ENCODE measurements at places on chromosomes 12 and 14.
A peak's percentile ranks its signal among the peaks of the same experiment; 100 is the strongest.

DNA sequence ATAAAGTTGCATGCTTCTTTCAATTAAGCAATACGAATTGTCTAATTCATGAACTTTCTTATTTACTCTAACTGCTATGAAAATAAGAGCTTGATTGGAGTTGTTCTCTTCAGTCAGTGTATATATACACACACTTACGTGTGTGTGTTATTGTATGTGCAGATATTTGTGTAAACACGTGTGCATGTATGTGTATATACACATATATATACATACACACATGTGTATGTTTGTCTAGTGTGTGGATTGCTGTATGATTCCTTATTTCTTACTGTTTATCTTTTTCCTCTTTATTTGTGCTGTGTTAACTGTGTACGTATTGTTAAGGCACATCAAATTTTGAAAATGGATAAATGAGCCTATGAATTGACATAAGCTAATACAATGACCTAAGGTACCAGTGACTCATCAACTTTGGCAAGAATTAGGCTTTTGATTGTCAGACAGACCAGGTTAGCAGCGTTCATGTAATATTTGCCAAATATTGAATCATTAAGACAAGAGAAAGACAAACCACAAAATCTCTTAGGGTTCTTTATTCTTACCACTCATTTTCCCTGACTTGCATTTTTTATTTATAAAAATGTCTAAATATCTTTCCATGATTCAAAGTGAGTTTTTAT lies 423.9 kb downstream of the SOX5 start:
- H3K36me3 ChIP-seq = no peaks in the 10 kb centered on the region
- no peak overlapping the region for H3K27ac ChIP-seq
- no peaks in the 10 kb centered on the region for H3K27me3 ChIP-seq
- no peak overlapping the region for H3K4me3 ChIP-seq
- no peaks in the 10 kb centered on the region for H3K4me1 ChIP-seq

GRCh38 chr14:77498120-77498979 lies at the start of gene ISM2:
Gene ISM2 (minus strand): TSS chr14:77498816. CDS start chr14:77498793, 23 bp downstream.
- no peak within 1 kb of the TSS for H3K4me3 ChIP-seq
- H3K36me3 ChIP-seq = no peaks in the 10 kb centered on the region
- H3K27me3 ChIP-seq = peaks cover 5% of the 10 kb centered on the region
- H3K4me1 ChIP-seq = peaks cover 13% of the 10 kb centered on the region

- H3K36me3 ChIP-seq = no peaks in the 10 kb centered on the region
- H3K27me3 ChIP-seq = peaks cover 14% of the 10 kb centered on the region
- peak overlapping the region; percentile 20 for H3K27ac ChIP-seq
- H3K4me1 ChIP-seq = peaks cover 24% of the 10 kb centered on the region
- peak overlapping the region; percentile 68 for H3K4me3 ChIP-seq
Measured at GRCh38 chr12:70366581-70367257, 629 bp downstream of the KCNMB4 start.

GRCh38 chr12:72677846-72678245 lies 405.7 kb downstream of the TRHDE start:
- H3K36me3 ChIP-seq = no peaks in the 10 kb centered on the region
- H3K4me3 ChIP-seq = no peak overlapping the region
- DNase-seq = no peak
- no peaks in the 10 kb centered on the region for H3K4me1 ChIP-seq
- H3K27me3 ChIP-seq = no peaks in the 10 kb centered on the region

- no peaks in the 10 kb centered on the region for H3K36me3 ChIP-seq
- no peak overlapping the region for H3K4me3 ChIP-seq
- DNase-seq = no peak
- no peak overlapping the region for H3K27ac ChIP-seq
Measured at GRCh38 chr12:38911611-38912010, 6.2 kb upstream of the CPNE8 start.
